Thoracic aorta (tissue), 2 donors: ENCODE measurements at places on chromosomes 7 and 10.

DNA sequence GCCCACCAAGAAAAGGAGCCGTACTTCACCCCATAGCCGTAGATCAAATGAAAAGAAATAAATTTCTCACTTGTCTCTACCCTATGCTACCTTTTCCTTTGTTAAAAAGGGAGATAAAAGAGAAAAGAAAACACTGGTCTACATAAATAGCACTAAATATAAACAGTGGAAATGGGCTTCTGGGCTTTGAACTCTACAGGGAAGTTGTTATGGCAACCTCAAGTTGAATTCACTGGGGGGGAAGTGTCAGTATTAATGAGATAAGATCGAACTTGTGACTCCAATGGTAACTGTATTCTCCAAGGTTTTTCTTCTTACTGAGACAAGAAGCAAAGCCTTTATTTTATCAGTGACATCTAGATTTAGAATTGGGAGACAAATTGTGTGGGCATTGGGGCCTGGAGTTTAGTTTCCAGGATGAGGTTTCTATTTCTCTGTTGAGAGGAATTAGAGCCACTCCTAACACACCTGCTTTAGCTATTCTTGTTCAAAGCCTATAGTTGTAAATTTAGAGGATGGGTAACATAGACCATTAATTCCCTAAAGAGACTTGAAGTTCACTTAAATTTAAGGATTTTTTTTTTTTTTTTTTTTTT, 604.3 kb upstream of the GALNT17 start:
- no peak for DNase-seq

- DNase-seq, result no peak
Measured at GRCh38 chr7:131147604-131148003, 180.1 kb upstream of the MKLN1 start.

DNA sequence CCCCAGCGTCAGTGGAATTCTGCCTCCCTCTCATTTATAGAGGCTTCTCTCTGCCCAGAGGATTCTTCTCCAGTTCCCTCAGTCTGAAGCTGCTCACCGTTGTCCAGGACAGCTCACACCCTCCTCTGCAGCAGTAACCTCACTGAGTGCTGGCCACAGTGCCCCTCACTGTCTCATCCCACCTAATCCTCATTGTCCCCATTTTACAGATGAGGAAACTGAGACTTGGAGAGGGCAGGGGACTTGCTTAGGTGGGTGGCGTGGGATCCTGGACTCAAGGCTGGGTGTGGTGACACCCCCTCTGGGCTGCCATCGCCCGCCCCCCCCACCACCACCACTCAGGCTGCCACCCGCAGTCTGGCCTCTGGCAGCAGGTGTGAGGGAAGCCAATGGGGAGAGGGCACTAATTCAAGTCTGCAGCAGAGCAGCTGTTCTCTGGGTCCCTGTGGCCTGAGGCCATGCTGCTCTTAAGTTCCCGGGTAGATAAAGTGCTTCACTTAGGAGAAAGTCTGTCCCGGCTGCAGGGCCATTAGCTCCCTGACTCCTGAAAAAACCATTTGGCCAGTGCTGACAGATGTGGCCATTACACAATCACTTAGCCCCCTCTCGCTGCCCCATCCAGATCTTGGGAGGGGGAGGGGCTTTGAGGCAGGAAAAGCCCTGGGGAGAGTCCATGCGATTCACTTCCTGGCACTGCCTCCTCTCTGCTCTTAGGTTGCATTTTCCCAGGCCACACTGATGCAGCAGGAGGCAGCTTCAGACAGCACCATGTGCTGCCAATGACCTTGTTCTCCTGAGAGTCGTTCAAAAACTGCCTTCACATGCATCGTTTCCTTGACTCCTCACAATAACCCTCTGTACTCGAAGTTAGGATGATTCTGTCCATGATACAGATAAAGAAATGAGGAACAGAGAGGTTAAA, 36.3 kb downstream of the DRGX start:
- DNase-seq, result no peak

GRCh38 chr7:98051118-98051744, 55.4 kb upstream of the LMTK2 start:
- DNase-seq, result no peak

DNA sequence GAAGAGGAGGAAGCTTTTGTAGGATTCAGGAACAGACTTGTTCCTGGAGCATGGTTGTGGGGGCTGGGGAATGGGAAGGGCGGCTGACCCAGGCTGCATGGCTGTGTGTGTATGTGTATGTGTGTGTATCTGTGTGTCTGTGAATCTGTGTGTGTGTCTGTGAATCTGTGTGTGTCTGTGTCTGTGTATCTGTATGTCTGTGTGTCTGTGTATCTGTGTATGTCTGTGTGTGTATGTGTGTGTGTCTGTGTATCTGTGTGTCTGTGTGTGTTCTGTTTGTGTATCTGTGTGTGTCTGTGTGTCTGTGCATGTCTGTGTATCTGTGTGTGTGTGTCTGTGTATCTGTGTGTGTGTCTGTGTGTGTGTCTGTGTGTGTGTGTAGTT, 6.6 kb upstream of the STX1A start:
- DNase-seq, result no peak

DNA sequence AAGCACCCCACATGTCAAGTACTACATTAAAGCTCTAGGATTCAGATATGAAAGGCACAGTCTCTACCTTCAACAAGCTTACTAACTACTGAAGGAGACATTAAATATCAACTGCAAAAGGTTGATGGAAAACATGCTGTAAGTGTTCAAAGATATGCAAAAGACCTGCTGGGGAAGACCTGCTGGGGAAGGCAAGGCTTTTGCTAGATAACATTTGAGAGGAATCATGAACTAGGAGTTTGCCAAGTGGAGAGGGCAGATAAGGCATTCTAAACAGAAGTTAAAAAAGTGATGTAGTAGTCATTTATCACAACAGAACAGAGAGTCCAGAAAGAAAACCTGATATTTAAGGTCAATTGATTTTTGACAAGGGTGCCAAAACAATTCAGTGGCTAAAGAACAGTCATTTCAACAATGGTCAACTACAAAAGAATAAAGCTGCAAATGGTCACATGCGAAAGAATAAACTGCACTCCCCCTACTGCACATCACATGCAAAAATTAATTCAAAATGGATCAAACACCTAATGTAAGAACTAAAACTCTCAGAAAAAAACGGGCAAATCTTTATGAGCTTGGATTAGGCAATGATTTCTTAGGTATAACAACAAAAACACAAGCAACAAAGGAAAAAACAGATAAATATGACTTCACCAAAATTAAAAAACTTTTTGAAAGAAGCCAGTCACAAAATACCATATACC, 23.0 kb upstream of the MSS51 start:
- DNase-seq, result no peak

GRCh38 chr7:95095259-95095965, 188.0 kb downstream of the PPP1R9A start:
- no peak for DNase-seq

GRCh38 chr10:78919181-78919966, 149.4 kb upstream of the ZMIZ1 start:
- DNase-seq, result no peak

DNA sequence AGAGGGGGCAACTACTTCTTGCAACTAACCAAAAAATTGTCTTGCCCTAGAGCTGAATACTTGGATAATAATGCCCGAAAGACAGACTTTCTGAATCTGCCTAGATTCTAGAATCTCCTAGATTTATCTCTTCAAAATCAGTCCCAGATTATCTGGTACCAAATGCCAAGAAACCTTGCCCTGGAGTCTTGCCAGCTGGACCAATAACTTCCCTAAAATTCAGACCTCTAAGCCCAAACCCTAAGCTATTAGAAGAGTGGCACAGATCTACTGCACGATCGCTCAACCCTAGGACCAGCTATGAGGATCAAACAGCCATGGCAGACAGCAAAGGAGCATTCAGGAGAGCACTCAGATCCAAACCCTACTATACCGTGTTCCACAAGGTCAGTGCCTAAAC, 45.0 kb downstream of the ARMH3 start:
- DNase-seq, result no peak

DNA sequence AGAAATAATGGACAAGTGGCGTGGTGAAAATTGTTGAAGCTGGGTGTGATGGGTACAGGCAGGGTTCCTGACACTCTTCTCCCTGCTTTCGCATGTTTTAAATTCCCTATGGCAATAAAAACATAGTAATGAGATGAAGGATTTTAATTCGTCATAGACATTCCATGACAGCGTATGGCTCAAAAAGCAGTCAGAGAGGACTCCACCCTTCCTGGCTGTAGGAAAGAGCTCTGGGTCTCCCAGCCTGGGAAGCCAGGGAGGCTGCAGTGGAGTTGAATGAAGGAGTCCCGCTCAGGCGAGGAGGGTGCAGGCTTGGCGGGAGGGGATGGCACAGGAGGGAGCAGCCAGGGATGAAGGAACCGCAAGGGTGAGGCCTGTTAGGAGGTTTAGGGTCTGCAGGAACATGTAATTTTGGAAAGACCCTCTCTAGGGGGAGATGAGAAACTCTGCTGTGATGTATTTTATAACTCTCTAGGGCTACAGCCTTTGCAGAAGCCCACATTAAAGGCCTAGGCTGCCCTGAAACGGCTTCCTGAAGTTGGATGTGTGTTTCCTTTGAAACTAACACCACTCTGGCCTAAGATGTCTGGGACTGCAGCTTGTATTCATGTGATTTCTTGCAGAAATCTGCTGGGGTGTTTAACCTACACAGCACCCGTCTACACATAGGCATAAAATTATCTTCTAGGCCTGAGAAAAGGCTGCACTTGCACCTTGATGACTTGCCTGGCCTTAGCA, 7.6 kb upstream of the LARP4B start:
- no peak for DNase-seq

GRCh38 chr10:49162761-49163310, 25.4 kb downstream of the TMEM273 start:
- no peak for DNase-seq

GRCh38 chr10:62528441-62528840, 154.3 kb downstream of the ZNF365 start:
- DNase-seq, result no peak

DNA sequence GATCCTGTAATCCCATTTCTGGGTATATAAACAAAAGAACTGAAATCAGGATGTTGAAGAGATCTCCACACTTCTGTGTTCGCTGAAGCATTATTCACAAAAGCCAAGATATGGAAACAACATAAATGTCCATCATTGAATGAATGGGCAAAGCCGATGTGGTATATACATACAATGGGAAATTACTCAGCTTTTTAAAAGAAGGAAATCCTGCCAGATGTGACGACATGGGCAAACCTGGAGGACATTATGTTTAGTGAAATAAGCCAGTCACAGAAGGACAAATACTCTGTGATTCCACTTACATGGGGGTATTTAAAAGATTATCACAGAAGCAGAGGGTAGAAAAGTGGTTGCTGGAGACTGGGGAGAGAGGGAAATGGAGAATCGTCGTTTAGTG, 23.9 kb upstream of the FAM107B start:
- no peak for DNase-seq

DNA sequence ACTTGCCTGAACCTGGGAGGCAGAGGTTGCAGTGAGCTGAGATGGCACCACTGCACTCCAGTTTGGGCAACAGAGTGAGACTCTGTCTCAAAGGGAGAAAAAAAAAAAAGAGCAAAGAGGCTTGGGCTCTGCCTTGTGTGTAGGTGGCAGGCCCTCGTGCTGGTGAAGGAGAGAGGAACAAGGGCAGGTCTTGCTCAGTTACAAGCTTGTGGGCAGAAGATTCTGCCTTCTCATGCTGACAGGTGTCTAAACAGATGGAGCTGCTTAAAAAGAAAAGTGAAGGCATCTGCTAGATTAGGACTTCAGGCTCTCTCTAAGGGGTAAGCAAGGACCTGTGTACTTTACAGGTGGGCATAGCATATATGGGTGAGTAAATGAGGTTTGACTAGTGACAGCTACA, 65.5 kb upstream of the TRIM8 start:
- DNase-seq, result no peak
